ENCODE measurements at places on chromosomes 6 and 20.

- no peak for DNase-seq
Measured at GRCh38 chr6:151811081-151811480, 3.6 kb downstream of the ESR1 start.

GRCh38 chr6:8085053-8085511 lies 17.3 kb downstream of the EEF1E1 start:
- DNase-seq: no peak

DNA sequence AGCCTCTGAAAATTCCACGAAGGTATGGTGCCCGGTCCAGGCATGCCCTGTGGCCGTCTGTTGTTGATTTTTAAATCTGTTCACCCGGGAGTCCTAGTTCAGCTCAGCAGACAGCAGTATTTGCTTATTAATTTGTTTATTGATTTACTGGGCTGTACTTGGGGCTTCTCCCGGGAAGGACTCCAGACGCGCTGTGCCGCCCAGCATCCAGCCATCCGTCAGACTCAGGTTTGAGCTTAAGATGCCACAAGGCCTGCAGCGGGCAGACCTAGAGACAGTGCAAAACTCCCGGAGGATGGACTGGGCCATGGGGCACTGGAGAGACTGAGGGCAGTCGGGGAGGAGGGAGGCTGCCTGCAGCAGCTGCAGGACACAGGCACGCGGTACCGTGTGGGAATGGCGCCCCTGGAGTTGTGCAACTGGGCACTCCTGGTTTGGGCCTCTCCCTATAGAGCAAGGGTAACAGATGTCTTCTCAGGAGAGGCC lies 17.3 kb upstream of the CCDC167 start:
- no peak for DNase-seq

GRCh38 chr20:14879020-14879697 lies 541.7 kb upstream of the FLRT3 start:
- no peak for DNase-seq

- no peak for DNase-seq
Measured at GRCh38 chr6:140669321-140669720, 1294.9 kb upstream of the CITED2 start.

- DNase-seq: no peak
Measured at GRCh38 chr6:133289733-133290306, 48.7 kb downstream of the EYA4 start.

DNA sequence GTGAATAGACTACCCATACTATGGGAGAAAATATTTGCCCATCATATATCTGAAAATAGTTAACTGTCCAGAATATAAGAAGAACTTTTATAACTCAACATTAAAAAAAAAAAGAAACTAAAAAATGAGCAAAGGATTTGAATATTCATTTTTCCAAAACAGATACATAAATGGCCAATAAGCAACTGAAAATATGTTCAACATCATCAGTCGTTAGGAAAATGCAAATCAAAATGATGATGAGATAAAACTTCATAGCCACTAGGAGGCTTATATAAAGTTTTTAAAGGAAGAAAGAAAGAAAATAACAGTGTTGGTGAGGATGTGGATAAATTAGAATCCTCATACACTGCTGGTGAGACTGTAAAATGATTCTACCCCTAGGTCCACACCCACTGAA lies 32.6 kb upstream of the HMGN3 start:
- DNase-seq: no peak

DNA sequence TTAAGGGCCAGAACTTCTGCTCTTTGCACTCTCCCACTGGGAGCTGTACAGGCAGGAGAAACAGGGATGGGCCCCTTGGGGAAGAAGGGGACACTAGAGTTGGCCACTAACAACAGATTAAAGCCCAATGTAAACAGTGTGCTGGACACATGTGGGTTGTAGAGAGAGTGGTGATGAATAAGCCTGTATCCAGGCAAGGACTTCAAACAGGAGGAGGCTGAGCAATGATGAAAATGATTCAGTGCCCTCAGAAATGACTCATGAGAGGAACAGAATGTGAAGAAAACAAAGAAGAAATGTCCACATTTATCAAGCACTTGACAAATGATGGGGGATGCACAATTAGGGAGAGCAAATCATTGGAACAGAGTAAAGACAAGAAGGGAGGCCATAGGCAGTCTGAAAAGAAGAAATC lies 242.3 kb downstream of the TBX18 start:
- DNase-seq: no peak

GRCh38 chr6:15953152-15953880 lies 175.6 kb upstream of the MYLIP start:
- no peak for DNase-seq

- no peak for DNase-seq
Measured at GRCh38 chr20:34560141-34560523, 1.6 kb downstream of the MAP1LC3A start.

DNA sequence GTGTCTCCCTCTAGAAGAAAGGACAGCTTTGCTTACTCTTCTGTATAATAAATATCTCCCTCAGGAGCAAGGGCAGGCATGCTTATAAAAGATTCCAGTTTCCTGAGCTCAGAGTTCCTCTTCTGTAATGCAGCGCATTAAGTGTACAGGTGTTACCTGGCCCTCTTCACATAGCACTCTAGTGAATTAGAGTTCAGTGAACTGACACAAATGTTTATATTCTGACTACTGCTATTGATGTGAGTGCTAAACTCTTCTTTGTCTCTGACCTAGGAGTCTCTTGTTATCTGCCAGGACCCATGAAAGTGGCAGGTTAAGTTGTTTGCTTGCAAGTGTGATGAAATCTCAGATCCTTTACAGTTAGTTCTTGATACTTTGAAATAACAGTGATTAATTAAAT lies 33.5 kb downstream of the CYB5R4 start:
- DNase-seq: no peak

DNA sequence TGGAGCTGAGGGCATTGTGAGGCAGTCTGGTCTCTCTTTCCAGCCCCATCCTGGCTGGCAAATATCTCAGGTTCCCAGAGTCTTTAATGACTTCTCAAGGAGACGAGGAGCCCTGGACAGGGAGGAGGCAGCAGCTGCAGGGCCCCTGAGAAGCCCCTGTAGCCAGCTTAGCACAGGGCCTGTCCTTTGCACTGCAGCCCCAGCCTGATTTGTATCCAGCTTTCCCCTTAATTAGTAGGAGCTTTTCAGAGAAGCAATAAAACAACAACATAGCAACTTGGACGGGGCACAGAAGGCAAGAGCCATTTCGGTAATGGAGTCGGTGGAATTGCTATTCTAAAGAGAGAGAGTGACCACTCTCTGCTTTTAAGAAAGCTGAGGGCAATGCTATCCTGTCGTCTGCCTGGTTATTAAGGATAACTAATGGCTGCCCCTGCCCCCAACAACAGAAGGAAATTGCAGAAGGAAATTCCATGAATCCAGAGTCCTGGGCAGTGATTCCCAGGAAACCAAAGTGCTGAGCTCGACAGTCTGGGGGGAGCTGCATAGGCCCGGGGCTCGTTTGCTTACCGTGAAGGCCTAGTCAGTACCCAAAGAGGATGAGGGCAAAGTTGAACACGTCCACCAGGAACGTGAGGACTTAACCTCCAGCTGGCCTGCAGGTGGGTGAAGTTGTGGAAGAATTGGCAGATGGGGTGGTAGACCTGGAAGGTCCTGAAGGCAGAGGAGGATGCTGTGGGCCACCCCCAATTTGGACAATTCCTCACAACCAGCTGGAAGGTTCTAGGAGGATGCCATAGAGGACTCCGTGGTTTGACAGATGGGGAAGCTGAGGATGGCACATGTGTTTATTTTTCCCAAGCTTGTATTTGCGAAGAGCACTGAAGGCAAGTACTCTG lies 50.3 kb downstream of the NPEPL1 start:
- no peak for DNase-seq

- DNase-seq: no peak
Measured at GRCh38 chr6:5909721-5910120, 97.0 kb downstream of the NRN1 start.

GRCh38 chr20:49210757-49211110 lies 8.5 kb upstream of the DDX27 start:
- no peak for DNase-seq

- no peak for DNase-seq
Measured at GRCh38 chr6:46453216-46453615, 38.0 kb downstream of the RCAN2 start.

GRCh38 chr6:125919618-125920017 lies 37.0 kb upstream of the HINT3 start:
- DNase-seq: no peak
